ENCODE measurements at places on chromosomes 5 and 9.

DNA sequence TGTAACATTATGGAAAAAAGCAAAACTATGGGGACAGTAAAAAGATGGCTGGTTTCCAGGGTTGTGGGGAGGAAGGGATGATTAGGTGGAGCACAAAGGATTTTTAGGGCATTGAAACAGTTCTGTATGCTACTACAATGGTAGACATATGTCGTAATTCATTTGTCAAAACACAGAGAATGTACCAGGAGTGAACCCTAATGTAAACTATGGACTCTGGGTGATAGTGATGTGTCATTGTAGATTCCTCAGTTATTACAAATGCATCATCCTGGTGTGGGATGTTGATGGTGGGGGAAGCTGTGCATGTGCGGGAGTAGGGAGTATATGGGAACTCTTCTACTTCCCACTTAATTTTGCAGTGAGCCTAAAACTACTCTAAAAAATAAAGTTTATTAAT is 135.0 kb upstream of the GABRP start:
- no peak for DNase-seq

DNA sequence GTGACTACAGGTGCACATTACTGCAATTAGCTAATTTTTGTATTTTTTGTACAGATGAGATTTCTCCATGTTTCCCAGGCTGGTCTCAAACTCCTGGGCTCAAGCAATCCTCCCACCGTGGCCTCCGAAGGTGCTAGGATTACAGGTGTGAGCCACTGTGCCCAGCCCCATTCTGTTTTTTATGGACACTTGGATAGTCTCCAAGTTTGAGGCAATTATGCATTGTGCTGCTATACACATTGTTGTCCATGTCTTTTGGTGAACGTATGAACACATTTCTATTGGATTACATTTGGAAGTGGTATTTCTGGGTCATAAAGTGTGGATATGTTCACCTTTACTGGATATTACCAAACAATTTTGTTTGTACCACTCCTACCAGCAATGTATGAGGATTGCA is 22.4 kb upstream of the PLPP1 start:
- no peak for DNase-seq

DNA sequence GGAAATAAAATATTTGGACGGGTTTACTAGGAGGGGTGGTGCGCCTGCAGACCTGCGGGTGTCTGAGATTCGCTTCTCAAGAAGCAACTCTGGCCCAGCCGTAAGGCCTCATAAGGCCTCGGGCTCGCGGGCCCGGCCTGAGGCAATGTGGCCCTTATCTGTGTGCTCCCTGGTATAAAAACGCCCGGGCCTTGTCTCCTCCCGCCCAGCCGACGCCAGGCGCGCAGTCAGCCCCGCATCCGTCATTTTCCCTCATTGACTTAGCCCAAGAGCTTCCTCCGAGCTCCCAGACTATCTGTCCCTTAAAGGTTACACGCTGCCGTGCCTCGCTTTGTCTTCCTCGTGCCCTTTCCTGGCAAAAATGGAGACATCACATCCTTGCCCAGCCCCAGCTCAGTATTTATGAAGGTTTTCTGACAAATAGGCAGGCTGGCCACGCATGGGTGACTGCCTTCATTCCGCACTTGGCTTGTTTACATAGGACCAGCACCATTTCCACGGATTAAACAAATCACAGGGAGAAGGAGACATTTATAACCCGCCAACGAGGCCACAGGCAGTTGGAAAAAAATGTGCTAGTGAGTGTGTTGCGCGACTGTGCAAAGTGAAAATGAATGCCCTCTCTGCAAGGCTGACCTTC is 74.5 kb upstream of the TBCA start:
- no peak for DNase-seq

DNA sequence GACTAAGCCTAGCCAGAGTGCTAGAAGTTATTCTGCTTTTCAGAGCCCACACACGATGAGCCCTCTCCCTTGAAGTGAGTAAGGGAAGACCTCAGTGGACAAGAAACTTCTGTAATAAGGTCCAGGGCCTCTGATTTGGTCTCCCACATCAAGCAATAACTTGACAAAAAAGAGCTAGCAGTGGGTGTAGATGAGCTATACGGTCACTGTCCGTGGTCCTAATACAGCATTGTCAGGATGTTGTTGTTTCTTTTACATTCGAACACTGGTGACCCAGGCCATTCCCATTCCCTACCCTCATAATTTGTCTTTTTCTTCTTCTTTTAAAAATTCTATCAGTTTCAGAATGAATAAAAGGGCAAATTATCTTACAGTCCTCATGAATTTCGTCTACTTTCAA is 5.2 kb downstream of the PCSK1 start:
- no peak for DNase-seq

GRCh38 chr9:129408535-129409215 is 212.2 kb downstream of the C9orf50 start:
- DNase-seq: no peak

GRCh38 chr9:107751567-107752210 is 262.1 kb upstream of the KLF4 start:
- DNase-seq: no peak

- no peak for DNase-seq
These were observed 35.3 kb upstream of the JMY start for GRCh38 chr5:79200573-79201183.

DNA sequence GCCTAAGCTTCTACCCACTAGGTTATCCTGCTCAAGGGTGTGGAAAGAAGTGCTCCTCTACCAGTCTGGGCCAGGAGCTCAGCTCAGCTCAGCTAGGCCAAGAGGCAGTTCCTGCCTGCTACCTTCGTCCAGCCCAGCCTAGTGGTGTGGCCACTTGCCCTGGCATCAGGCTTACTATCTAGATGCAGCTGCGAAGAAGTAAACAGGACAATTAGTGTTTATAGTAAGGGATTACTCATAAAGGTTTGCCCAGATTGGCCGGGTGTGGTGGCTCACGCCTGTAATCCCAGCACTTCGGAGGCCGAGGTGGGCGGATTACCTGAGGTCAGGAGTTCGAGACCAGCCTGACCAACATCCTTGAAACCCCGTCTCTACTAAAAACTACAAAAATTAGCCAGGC is 12.8 kb upstream of the SPATA24 start:
- DNase-seq: no peak

GRCh38 chr5:174097486-174098185 is 52.1 kb downstream of the NSG2 start:
- DNase-seq: no peak

DNA sequence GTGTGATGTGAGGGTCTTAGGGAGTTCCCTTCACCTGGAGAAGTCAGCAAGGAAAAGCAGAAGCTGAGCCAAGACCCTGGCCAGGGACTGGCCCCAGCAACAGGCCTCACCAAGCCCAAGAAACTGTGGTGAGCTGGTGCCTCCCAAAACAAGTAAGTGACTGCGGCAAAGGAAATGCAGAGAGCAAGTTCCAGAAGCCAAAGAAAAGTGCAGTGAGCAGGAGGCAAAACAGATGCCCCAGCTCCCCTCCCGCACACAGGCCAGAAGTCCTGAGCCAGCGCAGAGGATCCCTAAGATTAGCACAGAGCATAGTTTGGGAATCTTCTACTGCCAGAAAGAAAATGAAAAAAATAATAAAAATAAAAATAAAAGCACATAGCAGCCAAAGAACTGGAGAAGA is 13.2 kb downstream of the MED27 start:
- no peak for DNase-seq

DNA sequence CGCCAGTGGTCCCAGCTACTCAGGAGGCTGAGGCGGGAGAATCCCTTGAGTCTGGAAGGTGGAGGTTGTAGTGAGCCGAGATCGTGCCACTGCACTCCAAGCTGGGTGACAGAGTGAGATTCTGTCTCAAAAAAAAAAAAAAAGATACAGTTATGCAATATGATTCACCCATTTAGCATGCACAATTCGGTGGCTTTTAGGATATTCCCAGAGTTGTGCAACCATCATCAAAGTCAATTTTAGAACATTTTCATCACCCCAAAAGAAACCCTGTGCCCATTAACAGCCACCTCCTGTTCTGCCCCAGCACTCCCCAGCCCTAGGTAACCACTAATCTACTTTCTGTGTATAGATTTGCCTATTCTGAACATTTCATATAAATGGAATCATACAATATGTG is 4.3 kb upstream of the DHFR start:
- DNase-seq: no peak
